Large intestine (tissue), 12 donors: ENCODE measurements at places on chromosomes 5 and 9.
A peak's percentile ranks its signal among the peaks of the same experiment; 100 is the strongest.

DNA sequence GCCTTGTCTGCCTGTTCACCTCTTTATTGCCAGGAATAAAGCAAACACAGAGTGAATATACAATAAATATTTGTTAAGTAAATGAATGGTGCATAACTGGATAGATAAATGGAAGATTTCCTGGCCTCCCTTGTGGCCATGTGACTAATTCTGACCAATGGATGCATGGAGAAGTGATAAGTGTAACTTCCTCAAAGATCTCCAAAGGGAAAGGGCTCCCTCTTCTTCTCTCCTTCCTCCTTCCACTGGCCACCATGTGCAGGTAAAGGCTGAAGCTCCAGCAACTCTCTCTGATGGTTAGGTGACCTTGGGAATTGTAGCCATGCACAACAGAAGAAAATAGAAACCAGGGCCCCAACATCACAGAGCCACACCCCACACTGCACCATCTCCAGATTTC is 174.4 kb downstream of the EBF1 start:
- no peak for DNase-seq

DNA sequence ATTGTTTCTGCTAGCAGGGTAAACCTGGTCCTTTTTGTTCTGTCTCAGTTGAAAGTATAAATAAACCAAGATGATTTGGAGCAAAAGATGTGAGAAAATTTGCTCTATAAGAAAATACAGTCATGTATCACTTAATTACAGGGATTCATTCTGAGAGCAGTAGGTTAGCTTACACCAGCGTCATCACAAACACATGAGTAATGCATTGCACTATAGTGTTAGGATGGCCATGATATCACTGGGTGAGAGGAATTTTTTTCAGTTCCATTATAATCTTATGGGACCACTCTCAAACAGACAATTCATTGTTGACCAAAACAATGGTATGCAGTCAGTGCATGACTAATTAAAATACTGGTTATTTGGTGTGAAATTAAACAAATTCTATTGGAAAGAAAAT is 430.9 kb downstream of the CHSY3 start:
- no peak for DNase-seq

- DNase-seq = peak; percentile 29
Measured at GRCh38 chr5:154850255-154851062, at the start of gene FAXDC2. TSS of gene FAXDC2 (minus strand) at chr5:154850603. CDS start at chr5:154838178, 12,425 bp downstream.

DNA sequence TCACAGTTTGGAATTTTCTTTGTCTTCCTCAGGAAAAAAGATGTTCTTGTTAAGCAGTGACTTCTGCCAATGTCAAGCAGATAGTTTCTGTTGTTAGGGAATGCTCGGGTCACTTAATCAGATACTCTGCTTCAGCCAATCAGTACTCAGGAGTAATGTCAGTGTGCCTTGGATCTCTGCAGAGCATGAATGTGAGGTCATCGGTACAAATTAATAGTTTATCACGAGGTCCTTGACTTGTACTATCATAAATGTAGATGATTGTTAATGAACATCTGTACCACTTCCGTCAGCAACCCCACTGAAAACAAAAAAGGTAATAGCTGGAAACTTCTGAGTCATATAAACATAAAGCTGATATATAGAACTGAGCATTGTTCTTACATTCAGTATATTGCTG is 73.6 kb downstream of the FBXL7 start:
- DNase-seq = no peak

DNA sequence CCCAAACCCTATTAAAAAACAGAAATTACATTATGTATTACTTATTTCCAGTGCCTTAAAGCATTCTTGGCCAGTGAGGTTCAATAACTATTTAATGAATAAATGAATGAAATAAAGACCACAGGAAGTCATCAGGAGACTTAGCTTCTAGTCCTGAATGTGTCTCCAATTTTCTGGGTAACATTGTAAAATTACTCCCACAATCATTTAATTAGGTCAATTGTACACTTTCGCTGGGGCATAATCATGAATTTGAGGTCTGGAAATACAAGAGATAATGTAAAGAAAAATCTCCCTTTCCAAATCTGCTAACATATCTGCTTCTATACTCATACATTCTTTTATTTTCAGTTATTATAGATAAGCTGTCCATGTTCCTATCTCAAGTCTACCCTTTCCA is 199.2 kb downstream of the TLR4 start:
- no peak for DNase-seq

DNA sequence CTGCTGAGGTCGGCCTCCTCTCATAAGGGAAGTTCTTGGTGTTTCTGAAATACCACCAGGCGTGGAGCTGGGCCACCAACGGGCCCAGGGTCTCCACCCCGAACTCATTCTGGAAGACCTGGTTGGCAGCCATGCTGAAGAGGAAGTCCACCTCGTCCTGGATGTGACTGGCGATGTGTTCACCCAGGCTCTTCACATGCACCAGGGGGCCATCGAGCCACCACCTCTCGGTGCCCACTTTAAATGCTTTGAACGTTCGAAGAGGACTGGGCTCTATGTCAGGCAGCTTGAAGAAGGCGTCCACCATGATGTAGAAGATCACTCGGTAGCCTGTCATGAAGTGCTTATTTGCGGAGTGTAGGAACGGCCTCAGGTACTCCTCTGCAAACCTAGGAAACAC is 15.1 kb downstream of the GLT6D1 start:
- DNase-seq = no peak

DNA sequence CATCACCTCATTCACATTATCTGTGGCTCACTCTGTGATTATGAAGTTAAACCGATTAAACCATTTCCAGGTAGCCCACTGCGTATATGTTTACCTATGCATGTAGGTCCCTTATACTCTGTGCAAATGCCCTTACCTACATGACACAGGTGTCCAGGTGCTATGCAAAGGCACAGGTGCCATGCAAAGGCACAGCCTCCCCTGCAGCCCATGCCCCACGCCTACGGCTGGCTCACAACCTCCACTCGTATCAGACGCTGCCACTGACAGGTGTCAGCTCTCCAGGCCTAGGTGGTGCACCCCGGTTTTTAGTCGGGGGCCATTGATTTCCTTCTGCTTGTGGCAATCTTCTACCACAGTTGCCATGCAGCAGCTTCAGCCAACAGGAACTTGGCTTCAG is 57.7 kb upstream of the IRX1 start:
- no peak for DNase-seq

- DNase-seq = no peak
Measured at GRCh38 chr5:148384380-148384737, 601 bp downstream of the FBXO38 start.

DNA sequence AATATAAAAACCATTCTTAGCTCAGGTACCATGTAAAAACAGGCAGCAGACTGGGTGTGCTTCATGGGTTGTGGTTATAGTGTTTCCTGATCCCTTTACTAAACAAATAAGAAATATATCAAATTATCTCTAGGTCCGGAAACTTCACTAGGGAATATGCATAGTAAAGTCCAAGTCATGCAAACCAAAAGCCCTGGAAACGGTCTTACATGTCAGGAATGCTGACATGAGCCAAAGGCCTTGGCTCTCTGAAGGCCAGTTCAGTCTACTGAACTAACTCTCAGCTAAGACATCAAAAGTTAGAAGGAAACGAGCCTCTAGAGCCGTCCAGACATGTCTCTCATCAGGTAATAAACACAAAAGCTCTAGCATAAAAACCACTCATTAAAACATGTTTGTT is 778.9 kb upstream of the ZNF608 start:
- no peak for DNase-seq

DNA sequence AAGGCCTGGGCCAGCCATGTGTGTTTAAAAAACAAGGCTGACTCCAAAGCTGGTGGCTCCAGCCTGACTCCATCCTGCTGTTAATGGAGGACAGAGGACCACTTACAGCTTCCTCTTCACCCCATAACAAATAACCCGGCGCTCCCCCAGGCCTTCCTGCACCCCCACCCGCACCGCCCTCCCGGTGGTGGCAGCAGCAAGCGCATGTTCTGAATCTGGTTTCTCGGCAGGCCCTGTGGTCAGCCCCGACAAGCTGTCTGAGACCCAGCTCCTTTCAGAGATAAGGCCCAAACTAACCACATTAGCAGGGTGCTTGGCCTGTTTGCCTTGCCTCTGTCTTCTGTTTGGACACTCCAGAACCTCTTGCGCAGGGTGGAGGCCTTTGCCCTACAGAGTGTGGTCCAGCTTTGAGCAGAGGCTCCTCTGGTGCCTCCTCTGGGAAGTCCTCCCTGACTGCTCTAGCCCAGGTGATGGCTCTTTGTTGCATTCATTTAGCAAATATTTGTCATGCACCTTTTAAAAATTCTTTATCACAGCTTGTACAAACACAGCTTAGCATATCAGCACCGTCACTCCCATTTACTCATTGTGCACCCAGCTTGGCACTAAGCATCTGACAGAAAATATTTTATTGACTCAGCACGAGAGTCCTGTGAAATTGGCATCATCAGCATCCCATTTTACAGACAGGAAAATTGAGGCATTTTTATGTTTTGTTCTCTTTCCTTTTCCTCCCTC is 78.4 kb downstream of the NDFIP1 start:
- no peak for DNase-seq

GRCh38 chr5:79287907-79288306 is 52.0 kb downstream of the JMY start:
- no peak for DNase-seq

- DNase-seq = peak; percentile 41
Measured at GRCh38 chr5:67215519-67216471, 19.2 kb upstream of the CD180 start.

DNA sequence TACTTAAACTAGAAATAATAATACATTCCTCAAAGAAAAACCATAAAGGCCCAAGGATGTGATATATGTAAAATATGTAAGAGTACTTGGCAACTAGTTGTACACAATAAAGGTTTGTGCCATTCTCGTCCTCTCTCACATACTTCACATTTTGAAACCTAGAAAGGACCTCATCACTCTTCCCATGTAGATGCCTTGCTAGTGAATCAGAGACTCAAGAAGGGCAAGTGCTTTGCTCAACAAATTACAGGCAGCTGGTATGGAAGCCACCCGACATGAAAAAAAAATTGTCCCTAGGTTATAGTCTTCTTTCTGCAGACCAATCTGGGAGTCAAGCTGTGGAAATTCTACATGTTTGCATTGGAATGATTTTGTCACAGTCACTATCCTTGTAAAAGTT is 31.7 kb downstream of the ADRB2 start:
- DNase-seq = no peak

DNA sequence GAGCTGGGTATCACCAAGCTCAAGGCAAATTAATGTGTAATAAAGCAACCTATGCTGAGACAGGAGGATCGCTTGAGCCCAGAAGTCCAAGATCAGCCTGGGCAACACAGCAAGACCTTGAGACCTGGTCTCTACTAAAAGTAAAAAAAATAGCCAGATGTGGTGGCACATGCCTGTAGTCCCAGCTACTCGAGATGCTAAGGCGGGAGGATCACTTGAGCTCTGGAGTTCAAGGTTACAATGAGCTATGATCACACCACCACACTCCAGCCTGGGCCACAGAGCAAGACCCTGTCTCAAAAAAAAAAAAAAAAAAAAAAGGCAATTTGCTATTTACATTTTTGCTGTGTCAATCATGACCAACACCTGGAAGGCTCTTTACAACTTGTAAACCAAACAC is 5.2 kb downstream of the STRBP start:
- no peak for DNase-seq

DNA sequence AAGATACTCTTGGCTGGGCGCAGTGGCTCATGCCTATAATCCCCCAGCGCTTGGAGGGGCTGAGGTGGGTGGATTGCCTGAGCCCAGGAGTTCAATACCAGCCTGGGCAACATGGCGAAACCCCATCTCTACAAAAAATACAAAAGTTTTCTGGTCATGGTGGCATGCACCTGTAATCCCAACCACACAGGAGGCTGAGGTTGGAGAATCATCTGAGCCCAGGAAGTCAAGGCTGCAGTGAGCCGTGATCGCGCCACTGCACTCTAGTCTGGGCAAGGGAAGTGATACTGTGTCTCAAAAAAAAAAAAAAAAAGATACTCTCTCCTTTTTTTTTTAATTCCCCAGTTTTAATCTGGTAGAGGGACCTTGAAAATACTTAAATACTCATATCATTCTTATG is 15.0 kb downstream of the ANKRD33B start:
- DNase-seq = no peak

DNA sequence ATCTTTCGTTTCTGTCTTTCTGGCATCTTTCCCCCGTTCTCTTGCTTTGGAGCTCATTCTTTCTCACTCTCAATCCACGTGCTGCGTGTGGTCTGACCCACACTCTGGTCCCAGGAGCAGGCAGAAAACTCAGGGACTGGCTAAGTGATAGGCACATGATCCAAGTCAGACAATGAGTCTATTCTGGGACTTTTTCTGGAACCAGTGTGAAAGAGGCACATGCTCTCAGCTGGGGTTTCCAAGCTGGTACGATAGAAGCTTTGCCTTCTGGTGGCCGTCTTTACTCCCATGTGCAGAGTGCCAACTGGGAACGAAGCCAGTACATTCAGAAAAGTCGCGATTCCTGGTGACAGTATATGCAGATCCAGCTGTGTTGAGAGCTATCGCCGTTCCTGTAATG is 94.4 kb downstream of the PDZD2 start:
- DNase-seq = no peak

- DNase-seq = no peak
Measured at GRCh38 chr5:97498657-97499056, 315.6 kb upstream of the RIOK2 start.

- DNase-seq = no peak
Measured at GRCh38 chr9:137222190-137223077, at the start of gene RNF208. TSS of gene RNF208 (minus strand) at chr9:137222240. CDS start at chr9:137221212, 1,028 bp downstream.

DNA sequence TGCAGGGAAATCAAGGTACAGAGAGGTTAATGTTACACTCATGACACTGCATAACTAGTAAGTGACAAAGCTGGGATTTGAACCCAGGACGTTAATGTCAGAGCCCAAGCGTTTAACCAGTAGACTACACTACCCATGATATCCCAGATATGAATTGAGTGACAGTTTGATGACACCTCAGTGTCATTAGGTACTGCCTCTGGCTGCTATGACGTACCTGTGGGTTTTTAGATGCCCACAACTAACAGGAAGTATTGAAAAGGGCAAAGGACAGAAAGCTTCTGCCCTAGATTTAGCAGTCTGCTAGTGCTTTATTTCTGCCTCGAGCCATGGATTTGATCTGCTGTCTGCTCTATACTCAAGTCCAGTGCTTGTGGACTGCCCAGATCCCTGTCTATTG is 56.2 kb downstream of the GLRA1 start:
- no peak for DNase-seq

- no peak for DNase-seq
Measured at GRCh38 chr9:22120159-22120549, 111.0 kb upstream of the CDKN2B start.

- DNase-seq = peak; percentile 32
Measured at GRCh38 chr9:76756268-76756640, 8.0 kb upstream of the PCA3 start.

DNA sequence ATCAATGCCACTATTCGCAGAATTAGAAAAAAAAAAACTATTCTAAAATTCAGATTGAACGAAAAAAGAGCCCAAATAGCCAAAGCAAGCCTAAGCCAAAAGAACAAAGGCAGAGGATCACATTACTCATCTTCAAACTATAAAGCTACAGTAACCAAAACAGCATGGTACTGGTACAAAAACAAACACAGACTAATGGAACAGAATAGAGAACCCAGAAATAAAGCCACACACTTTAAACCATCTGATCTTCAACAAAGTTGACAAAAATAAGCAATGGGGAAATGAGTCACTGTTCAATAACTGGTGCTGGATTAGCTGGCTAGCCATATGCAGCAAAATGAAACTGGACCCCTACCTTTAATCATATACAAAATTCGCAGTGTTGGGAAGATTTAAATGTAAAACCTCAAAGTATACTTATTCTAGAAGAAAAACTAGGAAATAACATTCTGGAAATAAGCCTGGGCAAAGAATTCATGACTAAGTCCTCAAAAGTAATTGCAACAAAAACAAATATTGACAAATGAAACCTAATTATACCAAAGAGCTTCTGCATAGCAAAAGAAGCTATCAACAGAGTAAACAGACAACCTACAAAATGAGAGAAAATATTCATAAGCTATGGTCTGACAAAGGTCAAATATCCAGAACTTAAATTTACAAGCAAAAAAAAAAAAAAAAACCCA is 153.7 kb downstream of the NDUFS4 start:
- no peak for DNase-seq
